ENCODE measurements at places on chromosomes 11 and 22. TPM values are rescaled to one million over a fixed set of nuclear protein-coding genes. Genes with fewer than 3 reads are reported as not detected.

ENTHD1 gene
- not detected for total RNA-seq

- peaks cover 9% of the 10 kb centered on the region for H3K4me1 ChIP-seq
- no peaks in the 10 kb centered on the region for H3K36me3 ChIP-seq
- peak overlapping the region; percentile 8 for H3K27ac ChIP-seq
These were observed 13.5 kb upstream of the FTH1 start for GRCh38 chr11:61980783-61981541.

DNA sequence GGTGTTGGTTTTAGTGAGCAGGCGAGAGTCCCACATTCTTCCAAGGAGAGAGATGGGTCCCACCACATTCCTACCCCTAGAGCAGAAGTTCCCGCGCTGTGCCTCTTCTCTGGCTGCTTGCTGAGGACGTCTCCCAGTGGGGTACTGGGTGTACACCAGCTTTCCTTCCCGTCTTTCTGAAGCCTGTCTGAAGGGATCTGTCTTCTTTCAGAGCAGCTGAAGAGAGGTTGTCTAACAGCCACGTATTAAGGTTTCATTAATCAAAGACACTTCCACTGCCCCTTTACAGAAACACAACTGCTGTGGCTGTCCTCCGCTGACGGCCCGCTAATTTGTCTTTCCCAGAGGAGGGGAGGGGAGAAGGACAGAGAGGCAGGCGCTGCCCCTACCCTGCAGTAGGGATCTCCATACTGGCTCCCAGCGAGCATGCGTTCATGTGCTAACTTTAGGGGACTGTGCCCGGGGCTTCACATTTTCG is 56.0 kb downstream of the ZBTB16 start:
- no peaks in the 10 kb centered on the region for H3K27me3 ChIP-seq
- H3K4me3 ChIP-seq: no peak overlapping the region
- H3K4me1 ChIP-seq: peaks cover 51% of the 10 kb centered on the region
- no peaks in the 10 kb centered on the region for H3K36me3 ChIP-seq
- no peak overlapping the region for H3K27ac ChIP-seq
- DNase-seq: no peak

DNA sequence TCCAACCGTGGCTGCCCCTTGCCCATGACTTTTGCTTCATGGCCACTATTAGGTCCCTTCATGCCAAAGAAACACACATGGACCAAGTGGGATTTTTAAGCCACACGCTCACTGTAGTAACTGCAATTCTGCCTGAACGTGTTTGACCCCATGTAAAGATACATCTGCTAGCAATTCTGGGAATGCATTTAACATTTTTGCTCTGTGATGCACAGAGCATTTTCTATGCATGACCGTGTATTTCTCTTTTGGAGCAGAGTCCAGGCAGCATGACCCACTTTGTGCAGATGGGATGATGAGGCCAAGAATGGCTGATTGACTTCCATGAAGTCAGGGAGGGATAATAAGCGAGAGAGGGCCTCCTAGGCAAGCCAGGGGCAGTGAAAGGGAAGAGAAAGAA is 108.5 kb downstream of the TP53I11 start:
- DNase-seq: no peak
- no peaks in the 10 kb centered on the region for H3K4me1 ChIP-seq
- H3K36me3 ChIP-seq: no peaks in the 10 kb centered on the region

- DNase-seq: no peak
- H3K27ac ChIP-seq: no peak overlapping the region
- peaks cover 9% of the 10 kb centered on the region for H3K4me1 ChIP-seq
- no peak overlapping the region for H3K4me3 ChIP-seq
- no peaks in the 10 kb centered on the region for H3K36me3 ChIP-seq
These were observed 8.5 kb downstream of the MYRF start for GRCh38 chr11:61760946-61761345.

OR52A1 gene
- total RNA-seq: not detected

- H3K4me3 ChIP-seq: no peak overlapping the region
- peaks cover 21% of the 10 kb centered on the region for H3K4me1 ChIP-seq
- peaks cover 72% of the 10 kb centered on the region for H3K36me3 ChIP-seq
These were observed 13.5 kb downstream of the SCYL1 start for GRCh38 chr11:65538232-65538914.

OR8G5 gene
- total RNA-seq: not detected

PAMR1 gene
- total RNA-seq: 6.2 TPM

DNA sequence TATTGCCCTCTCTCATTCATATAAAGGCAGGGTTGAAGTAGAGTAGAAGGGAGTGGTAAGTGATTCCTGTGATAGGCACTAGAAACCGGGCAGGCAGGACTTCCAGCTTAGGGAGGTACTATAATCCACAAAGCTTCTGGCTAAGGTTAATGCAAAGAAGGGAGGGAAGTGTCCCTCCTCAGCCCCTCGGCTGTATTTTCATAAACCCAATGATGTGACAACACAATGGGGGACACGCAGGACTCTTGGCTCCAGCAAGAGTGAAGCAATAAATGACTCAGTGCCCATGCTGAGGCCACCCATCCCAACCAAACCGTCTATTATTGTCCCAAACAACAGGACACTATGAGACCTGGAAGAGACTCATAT is 90.7 kb downstream of the ETS1 start:
- no peaks in the 10 kb centered on the region for H3K36me3 ChIP-seq
- H3K4me3 ChIP-seq: no peak overlapping the region
- DNase-seq: no peak
- no peaks in the 10 kb centered on the region for H3K27me3 ChIP-seq
- peaks cover 54% of the 10 kb centered on the region for H3K4me1 ChIP-seq

DNA sequence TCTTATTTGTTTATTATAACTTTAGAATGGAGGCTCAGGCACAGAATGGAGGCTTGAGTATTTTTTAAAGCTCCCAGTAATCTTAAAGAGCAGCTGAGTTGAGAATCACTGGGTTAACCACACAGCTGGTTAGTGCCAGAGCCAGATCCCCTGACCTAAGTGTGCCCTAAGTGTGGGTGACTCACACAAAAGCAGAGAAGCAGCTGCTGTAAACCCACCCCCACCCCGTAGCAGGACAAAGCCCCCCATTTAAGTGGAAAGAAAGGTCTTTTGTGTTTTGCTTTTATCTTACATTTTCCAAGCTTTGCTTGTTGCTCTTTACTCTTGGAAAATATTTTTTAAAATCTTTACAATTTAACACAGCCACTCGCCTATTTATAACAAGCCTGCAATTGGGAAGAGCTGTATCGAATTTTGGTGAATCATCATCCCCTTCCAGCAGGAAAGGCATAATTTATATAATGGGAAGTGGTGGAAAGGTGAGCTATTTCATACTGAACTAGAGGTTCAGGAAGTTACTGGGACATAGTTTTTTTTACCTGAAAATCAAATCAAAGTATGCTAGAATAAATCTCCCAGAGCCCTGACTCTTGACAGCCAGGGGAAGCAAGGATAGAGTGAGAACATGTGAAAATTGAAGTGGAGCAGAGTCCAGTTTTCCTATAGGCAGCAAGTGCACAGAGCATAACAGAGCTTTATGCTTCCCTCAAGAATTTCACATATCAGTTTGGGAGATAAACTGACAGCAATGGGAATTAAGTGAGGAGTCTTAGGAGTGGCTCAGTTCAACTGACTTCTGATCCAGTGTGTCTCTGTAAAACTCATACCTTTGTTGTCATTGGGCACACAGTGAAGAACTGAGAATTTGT is 405.7 kb downstream of the AASDHPPT start:
- no peaks in the 10 kb centered on the region for H3K4me1 ChIP-seq
- H3K36me3 ChIP-seq: no peaks in the 10 kb centered on the region
- no peak overlapping the region for H3K4me3 ChIP-seq
- H3K27me3 ChIP-seq: no peaks in the 10 kb centered on the region
- H3K27ac ChIP-seq: no peak overlapping the region

SMIM35 gene
- total RNA-seq: not detected

DNA sequence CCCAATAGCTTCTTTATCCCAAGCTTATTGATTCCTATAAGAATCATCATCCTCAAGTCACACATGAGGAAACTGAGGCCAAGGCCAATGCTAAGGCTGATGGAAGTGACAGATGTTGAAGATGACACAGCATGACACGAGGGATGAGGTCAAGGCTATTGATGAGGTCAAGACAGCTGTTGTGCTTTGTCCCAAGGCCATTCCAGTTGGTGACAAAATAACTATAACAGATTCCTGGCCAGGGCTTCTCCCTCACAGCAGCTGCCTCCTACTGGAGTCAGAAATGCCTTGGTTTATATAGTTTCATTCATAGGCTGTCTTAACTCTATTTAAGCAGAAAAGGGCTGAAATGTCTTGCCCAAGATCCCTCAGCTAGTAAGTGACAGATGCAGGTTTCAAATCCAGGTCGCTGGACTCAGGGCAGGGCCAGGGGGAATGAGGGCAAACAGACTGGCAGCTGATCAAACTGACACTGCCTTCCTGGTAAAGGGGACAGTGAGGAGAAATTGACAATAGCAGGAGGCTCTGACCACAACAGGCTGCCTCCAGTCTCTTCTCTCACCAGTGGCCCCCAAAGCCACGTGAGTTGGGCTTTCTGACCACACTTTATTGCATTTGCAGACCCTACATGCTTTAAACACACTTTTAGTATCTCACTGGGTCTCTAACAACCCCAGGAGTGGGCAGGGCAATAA is 16.5 kb downstream of the MIF start:
- H3K36me3 ChIP-seq: no peaks in the 10 kb centered on the region
- no peaks in the 10 kb centered on the region for H3K27me3 ChIP-seq
- no peak overlapping the region for H3K4me3 ChIP-seq
- no peak for DNase-seq
- peaks cover 8% of the 10 kb centered on the region for H3K4me1 ChIP-seq
- no peak overlapping the region for H3K27ac ChIP-seq

NECTIN1 gene
- 163 TPM for total RNA-seq

DNA sequence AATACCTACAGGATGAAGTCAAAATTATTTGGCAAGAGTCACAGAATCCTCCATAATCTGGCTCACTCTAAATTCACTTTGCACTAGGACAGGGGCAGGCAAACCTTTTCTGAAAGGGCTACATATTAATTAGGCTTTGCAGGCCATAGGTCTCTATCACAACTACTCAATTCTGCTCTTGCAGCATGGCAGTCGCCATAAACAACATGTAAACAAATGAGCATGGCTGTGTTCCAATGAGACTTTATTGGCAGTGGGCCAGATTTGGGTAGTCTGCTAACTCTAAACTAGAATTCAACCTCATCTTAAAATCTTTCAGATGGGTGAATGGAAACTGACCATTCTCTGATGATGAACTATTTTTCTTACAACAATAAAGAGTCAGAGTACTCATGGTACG is 5.8 kb downstream of the THRSP start:
- no peak overlapping the region for H3K27ac ChIP-seq
- no peaks in the 10 kb centered on the region for H3K27me3 ChIP-seq
- H3K4me1 ChIP-seq: peaks cover 5% of the 10 kb centered on the region
- DNase-seq: no peak

DNA sequence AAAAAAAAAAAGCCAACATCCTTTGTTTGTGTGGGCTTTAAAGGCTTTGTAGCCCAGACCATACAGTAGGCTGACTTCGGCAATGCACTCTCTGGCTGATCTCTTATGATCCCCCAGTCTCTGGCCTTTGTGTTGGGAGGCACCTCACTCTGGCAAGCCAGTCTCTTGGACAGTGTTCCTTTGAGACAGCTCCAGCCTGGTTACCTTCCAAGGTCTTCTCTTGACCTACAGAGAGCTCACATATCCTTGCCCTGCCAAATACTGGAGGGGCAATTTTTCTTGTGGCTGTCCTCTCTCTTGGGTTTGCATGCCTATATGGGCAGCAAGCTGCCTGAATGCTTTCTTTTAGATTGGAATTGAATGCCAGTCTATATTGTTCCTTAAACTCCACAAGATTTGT is 69.8 kb downstream of the SESN3 start:
- H3K36me3 ChIP-seq: no peaks in the 10 kb centered on the region
- H3K27ac ChIP-seq: no peak overlapping the region
- no peak overlapping the region for H3K4me3 ChIP-seq
- no peaks in the 10 kb centered on the region for H3K4me1 ChIP-seq

DNA sequence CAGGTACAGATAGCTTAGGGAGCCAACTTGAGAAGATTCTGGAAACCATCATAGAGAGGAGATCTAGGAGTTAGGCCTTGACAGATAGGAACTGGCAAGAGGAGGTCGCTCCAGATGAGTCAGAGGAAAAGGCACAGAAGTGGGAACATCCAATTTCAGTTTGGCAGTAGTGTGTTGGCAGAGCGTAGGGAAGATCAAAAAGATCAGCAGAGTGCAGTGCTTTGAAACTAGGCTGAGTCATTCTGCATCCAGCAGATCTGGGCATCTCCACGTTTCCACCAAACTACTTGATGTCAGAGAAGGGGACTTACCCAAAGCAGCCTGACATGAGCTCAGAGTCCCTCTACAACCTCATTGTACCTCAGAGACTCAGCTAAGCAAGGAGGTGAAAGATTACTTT is 58.5 kb downstream of the GAB4 start:
- no peaks in the 10 kb centered on the region for H3K27me3 ChIP-seq
- no peak overlapping the region for H3K27ac ChIP-seq
- no peaks in the 10 kb centered on the region for H3K4me1 ChIP-seq
- H3K36me3 ChIP-seq: no peaks in the 10 kb centered on the region
- H3K4me3 ChIP-seq: no peak overlapping the region

DNA sequence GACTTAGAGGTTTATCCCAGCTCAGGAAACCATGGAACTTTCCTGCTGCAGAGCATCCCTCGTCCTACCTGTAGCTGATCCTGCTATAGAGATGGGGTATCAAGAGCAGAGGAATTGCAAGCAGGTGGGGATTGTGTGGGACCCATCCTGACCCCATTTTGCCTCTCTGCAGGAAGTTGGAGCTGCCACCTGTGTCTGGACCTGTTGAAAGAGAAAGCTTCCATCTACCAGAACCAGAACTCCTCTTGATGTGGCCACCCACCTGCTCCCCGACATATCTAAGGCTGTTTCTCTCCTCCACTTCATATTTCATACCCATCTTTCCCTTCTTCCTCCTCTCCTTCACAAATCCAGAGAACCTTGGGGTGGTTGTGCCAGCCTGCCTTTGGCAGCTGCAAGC is 3.0 kb upstream of the TIGD3 start:
- H3K36me3 ChIP-seq: peaks cover 33% of the 10 kb centered on the region
- no peak overlapping the region for H3K27ac ChIP-seq
- no peaks in the 10 kb centered on the region for H3K27me3 ChIP-seq
- no peak overlapping the region for H3K4me3 ChIP-seq

OR51E2 gene
- not detected for total RNA-seq

Data from esophagus squamous epithelium (tissue), 5 donors.